Eye (tissue), 1 donor: ENCODE measurements at places on chromosomes 2 and 18.

DNA sequence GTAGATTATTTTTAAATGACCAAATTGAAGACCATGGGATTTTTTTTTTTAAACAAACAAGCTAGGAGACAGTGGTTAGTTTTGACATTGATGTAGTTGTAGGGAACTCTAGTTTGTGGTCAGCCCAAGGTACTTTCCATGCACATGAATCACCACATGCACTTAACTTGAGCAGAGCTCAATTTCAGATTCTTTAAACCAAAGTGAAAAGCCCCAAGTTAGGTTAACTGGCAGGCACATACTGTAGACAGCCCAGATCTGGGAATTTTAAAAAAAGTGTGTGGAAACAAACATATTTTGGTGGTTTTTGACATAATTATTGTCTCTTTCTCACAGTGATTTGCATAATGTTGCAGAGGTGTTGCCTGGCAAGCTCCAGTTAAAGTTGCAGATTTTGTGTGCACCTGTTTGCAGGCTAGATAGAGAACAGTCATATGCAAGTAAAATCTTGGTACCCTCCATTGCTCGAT lies 88.4 kb downstream of the BCL2L11 start:
- no peak for DNase-seq

DNA sequence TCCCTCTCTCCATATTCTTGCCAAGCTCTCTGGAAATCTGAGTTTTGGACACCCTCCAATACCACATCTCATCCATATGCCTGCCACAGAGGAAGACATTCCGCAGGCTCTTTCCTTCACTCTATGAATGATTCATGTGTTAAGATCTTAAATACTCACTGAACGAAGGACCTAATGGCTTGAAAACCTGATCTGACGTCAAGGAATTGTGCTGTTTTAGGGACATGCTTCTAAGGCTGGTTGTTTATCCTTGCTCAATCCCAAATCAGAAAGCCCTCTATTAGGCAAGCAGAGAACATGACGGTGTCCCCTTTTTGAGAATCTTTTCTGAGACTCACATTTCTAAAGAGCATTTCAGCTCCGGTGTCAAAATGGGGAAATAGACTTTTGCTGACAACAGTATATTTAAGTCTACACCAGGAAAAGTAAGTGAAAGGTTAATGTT lies 83.7 kb upstream of the GALNT5 start:
- DNase-seq, result peak; percentile 72

DNA sequence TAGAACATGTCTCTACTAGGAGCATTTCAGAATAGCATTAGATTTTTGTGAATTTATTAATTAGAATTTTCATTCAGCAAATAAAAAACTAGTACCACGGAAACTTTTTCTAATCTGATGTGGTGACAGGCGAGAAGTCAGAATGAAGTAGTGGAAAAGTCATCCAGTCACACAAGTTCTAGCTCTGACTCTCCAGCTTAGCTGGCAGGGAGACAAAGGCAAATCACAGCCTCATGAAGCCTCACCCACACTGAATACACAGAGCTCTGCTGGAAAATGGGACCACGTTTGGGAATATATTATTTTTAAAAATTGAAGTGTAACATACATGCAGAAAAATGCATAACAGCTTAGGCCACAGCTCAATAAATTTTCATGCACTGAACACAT lies 86.1 kb downstream of the L3MBTL4 start:
- peak; percentile 57 for DNase-seq

DNA sequence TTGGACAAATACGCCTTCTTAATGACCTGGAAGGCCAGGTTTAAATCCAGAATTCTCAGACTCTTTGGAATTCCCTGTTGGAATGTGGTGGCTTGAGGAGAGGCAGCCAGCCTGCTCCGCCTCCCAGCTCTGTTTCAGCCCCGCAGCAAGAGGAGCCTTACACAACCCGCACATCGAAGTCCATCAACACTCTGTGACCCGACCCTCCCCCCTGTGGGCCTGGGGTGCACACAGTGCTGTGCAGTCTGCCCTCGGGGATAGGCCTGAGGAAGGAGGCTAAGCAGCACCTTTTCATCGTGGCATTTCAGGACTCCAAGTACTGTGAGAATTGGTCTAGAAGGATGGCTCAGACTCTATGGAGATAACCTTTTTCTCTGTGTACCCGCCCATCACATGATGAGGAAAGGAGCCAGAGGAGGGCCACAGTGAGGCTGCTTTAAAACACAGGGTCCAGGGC lies 73.7 kb downstream of the GREB1L start:
- DNase-seq, result peak; percentile 48

DNA sequence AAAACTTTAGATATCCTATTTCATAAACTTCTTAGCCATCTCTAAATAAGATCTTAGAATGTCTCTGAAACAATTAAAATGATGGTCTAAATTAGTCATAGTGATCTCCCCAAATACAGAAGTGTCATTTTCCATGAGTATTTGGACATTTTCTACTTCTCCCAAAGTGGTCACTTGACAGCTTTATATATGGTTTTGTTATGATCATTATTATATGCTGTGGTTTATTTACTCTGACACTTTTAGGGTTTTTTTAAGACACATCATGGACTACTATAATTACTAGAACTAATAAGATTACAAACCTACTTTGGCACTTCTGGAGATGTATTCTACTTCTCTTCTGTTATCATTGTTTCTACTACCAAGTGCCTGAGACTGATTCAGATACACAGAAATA lies 47.1 kb downstream of the SLC25A12 start:
- no peak for DNase-seq
